Fibroblast of gingiva (primary cell): ENCODE measurements at places on chromosomes 3 and 15.

- DNase-seq: no peak
These were observed 560.8 kb downstream of the OCA2 start for GRCh38 chr15:27538325-27538724.

DNA sequence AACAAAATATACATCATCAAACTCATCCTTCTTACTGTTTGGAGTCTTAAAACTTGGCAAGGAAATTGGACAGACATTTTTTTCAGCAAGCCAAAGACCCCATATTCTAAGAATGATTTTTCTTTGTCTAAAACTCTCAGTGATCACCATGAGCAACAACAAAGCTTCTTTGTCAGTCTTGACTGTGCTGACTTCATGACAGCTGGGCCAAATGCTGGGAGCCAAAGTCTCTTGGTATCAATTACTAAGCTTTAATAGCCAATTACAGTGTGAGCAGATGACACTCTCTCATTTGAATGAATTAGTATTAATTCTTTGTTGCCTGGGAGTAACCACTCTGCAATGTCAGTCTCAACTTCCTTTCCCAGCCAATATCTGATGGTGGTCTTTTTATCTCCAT lies 48.1 kb upstream of the GK5 start:
- DNase-seq: no peak

- no peak for DNase-seq
These were observed 263.5 kb upstream of the NR2F2 start for GRCh38 chr15:96066852-96067495.

GRCh38 chr3:98521897-98522543 lies 682 bp downstream of the CLDND1 start:
- peak; percentile 41 for DNase-seq

- DNase-seq: no peak
These were observed 11.4 kb downstream of the KLF15 start for GRCh38 chr3:126345641-126346460.

- DNase-seq: no peak
These were observed 20.1 kb upstream of the RASA2 start for GRCh38 chr3:141466633-141467169.

DNA sequence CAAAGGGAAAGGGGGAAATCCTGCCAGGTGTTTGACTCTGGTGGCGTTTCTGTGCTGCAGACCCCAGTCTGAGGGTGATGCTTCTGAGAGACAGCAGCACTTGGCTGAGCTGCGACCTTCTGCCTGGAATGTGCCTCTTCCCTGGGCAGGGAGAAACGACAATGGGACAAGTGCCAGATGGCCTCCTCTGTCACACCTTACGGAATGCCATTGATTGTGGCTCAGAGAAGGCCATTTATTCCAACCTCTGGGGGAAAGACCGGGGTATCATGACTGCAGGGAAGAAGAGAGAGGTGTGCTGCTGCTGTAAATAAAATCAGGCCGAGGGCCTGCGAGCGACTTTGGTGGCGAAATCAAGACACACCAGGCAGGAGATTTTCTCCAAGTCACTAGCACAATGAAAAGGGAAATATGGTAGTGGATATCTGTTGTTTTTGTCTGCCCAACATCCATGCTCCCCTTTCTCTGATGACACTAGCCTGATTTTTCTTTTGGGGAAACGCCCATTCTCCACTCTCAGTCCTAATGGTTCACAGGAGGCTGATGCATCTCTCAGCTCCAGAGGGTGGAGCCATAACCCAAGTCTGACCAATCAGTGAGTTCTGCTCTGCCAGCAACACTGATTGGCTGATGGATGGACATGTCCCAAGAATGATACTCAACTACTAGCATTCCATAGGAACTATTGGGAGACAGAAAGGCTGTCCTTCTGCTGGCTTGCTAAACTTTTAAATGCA lies 336.1 kb downstream of the FOXP1 start:
- DNase-seq: no peak

- DNase-seq: no peak
These were observed 304.5 kb downstream of the RBMS3 start for GRCh38 chr3:29585368-29585767.

GRCh38 chr3:166484470-166484869 lies 647.2 kb upstream of the BCHE start:
- DNase-seq: no peak

- no peak for DNase-seq
These were observed 144.3 kb downstream of the KBTBD8 start for GRCh38 chr3:67142432-67142831.
